ENCODE measurements at places on chromosomes 6 and 20.
A peak's percentile ranks its signal among the peaks of the same experiment; 100 is the strongest.

DNA sequence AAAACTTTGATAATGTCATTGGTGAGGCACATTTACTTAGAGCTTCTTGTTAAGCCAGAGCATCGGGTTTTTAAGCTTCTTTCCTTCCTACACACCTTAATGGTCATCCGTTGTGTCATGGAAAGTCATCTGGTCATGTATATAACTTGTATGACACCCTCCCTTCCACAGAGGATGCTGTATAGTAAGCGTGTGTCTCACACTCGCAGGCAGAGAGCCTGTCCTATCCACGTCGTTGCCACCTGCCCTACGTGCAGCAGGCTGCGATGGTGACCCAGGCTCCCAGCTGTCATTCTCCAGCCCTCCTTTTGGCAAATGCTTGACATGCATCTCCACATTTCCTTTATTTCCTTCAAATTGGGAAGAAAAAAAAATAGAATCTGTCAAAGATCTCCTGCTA, 85.6 kb downstream of the MYB start:
- no peaks in the 10 kb centered on the region for H3K27me3 ChIP-seq
- H3K27ac ChIP-seq, result no peak overlapping the region
- H3K36me3 ChIP-seq, result no peaks in the 10 kb centered on the region
- no peak overlapping the region for H3K4me3 ChIP-seq
- no peak for DNase-seq

DNA sequence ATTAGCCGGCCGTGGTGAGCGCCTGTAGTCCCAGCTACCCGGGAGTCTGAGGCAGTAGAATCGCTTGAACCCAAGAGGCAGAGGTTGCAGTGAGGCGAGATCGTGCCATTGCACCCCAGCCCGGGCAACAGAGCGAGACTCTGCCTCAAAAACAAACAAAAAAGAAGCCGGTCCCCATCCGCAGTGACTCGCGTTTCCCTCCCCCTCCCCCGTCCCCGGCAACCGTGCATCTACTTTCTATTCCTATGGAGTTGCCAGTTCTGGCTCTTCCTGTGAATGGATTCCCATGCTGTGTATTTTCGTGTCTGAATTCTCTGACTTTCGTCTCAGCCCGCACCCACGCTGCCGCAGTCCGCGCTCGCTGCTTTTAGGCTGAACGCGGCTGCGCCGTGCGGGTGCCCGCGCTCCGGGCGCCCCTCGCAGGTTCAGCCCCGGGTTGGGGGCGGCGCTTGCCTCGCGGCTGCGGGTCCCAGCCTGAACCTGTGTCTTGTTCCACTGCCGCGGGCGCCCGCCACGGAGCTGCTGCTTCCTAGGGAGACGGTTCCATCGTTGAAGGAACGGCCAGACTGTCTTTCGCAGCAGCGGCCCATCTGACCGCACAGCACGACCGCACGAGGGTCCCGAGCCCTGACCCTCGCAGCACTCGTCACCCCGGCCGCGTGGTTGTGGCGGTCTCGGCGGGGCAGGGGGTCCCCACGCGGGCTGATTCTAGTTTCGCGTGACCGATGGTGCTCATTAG, 1.1 kb upstream of the MRGBP start:
- H3K36me3 ChIP-seq, result peaks cover 30% of the 10 kb centered on the region
- peak overlapping the region; percentile 99 for H3K27ac ChIP-seq
- DNase-seq, result peak; percentile 42

- H3K27ac ChIP-seq, result no peak overlapping the region
- H3K4me1 ChIP-seq, result peaks cover 14% of the 10 kb centered on the region
- no peaks in the 10 kb centered on the region for H3K36me3 ChIP-seq
- no peak for DNase-seq
- H3K27me3 ChIP-seq, result no peaks in the 10 kb centered on the region
Observed at GRCh38 chr6:137188855-137189254, 15.4 kb upstream of the IL22RA2 start.

DNA sequence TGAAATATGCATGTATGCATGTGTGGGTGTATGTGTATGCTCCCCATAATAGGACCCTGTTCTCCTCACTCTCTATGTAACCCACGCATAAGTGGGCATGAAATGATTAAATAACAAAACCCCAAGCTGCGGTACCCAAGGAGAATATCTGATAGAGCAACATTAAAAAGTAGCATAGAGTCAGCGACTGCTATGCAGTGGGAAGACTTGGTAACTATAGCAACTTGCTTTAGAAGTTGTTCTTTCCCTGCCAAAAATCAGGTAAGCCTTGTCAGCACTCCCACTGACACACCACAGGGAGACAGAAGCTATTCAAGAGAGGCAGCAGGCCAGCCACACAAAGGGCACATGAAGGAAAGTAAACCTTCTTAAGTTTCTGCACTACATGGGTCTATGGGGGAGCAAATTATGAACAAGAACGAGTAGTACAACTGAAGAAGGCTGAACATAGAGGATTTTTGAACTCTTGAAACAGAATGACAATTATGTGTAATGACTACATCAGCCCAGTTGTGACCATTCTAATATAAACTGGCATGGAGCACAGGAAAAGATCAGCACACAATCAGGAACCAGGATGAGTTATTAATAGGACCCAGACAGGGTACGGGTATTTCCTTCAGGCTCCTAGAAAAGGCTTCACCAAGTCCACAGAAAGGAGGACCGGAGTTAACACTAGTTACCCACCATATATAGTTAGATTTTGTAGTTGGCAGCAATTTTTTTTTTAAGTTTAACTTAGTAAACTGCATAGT, 89.9 kb downstream of the GPR6 start:
- H3K27ac ChIP-seq, result no peak overlapping the region
- no peak overlapping the region for H3K4me3 ChIP-seq
- no peaks in the 10 kb centered on the region for H3K27me3 ChIP-seq
- no peaks in the 10 kb centered on the region for H3K4me1 ChIP-seq
- no peaks in the 10 kb centered on the region for H3K36me3 ChIP-seq

DNA sequence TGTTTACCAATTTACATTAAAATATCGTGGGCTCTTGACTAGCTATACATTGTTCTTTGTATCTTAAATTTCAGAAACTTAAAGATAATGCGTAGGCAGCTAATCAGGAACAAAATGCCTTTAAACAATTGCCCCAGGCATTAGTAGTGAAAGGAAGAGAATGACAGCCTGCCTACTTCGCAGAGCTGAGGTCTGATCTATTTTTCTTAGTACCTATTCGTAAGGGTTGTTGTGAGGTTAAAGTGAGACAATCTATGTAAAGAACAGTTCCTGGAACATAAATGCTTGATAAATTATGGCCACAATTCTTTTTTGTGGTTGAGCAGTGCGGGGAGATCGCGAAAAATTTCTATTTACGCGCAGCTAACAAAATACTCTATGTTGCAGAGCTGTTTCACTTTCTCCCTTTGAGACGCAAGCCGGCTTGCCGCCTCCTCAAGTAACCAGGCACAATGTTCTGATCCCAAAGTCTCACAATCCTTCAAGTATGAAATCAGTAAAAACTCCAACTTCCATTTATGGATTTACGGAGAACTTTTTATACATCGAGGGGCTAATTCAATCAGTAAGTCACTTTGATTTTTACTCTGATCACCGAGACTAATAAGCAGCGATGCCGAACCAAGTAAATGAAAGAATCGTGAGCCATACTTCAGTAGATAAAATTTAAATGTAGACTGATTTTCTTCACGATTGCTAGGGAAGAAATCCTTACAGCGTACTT, 878 bp upstream of the PNRC1 start:
- peak overlapping the region; percentile 100 for H3K27ac ChIP-seq
- H3K4me1 ChIP-seq, result peaks cover 5% of the 10 kb centered on the region
- no peaks in the 10 kb centered on the region for H3K27me3 ChIP-seq
- peak overlapping the region; percentile 64 for H3K4me3 ChIP-seq

DNA sequence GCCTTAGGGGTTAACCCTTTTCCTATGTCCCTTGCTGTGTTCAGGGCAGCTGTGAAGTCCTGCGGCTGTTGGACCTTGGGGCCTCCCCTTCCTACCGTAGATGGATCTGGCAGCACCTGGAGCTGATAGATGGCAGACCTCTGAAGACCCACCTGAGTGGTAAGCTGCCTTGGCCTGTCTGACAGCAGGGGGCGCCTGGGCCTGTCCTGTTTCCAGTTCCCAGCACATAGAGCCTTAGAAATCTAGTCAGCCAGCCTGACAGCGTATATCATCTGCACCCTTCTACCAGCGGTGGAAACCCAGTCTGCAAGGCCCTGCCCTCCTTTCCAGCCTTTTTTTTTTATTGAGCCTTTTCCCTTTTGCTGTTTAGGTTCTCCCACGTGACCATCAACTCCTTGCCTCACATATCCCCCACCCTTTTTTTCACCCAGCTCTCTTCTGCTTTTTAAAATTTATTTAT, 26.6 kb downstream of the CNBD2 start:
- H3K36me3 ChIP-seq, result no peaks in the 10 kb centered on the region
- H3K27me3 ChIP-seq, result no peaks in the 10 kb centered on the region
- peak; percentile 83 for DNase-seq
- H3K27ac ChIP-seq, result no peak overlapping the region
- no peak overlapping the region for H3K4me3 ChIP-seq

- H3K27ac ChIP-seq, result no peak overlapping the region
- no peaks in the 10 kb centered on the region for H3K4me1 ChIP-seq
- no peaks in the 10 kb centered on the region for H3K36me3 ChIP-seq
- no peaks in the 10 kb centered on the region for H3K27me3 ChIP-seq
Observed at GRCh38 chr6:150297327-150298029, 71.3 kb upstream of the IYD start.

DNA sequence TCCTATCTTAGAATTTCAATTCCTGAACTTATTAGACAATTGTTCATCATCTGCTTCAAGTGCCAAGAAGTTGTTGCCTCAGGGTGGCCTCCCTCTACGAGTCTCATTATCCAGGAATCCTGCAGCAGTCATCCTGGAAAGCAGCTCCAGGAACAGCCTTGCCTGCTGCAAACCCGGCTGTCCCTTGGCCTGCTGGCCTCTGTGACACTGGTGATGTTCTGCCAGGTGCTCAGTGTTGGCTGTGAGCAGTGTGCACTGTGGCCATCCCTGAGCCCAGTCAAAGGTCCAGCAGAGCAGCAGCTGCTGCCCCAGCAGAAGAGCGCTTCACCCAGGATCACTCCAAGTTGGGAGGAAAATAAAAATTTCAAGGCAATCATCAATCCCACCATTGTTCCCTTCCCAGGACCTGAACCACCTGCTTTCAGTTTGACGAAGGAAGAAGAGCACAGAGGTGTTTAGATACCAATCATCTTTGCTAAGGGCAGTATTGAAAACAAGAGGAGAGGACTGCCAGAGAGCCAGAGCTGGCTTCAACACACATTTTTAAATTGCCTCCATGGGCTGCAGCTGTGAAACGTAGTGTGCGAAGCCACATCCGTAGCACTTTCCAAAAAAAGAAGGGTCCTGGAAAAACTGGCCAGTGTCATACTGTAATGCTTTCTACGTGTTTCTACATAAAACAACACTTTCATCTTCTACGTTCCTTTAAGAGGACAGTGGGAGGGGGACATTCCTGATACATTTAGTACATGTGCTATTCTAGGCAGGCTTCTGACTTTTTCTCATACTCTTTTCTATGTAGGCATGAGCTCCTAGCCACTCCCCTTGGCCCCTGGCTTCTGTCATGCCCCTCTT, 7.2 kb upstream of the FAM50B start:
- H3K27ac ChIP-seq, result no peak overlapping the region
- H3K4me1 ChIP-seq, result no peaks in the 10 kb centered on the region
- H3K36me3 ChIP-seq, result no peaks in the 10 kb centered on the region
- no peaks in the 10 kb centered on the region for H3K27me3 ChIP-seq

DNA sequence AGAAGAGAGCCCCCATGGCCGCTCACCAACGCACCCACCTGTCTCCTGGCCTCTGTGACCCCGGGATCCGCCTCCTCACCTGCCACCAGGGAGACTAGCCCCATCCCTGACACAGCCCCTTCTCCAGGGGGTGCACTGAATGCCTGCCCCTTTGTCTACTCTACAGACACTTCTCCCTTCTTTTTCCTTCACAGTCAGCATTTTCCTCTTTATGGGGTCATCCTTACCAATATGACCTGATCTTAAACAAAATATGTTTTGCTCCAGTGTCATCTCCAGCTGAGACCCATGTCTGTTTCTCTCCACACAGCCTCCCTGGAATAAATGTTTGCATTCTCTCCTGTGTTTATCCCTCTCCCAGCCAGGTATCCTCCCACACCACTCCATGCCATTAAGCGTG, 14.6 kb upstream of the CCR6 start:
- DNase-seq, result no peak
- H3K4me1 ChIP-seq, result no peaks in the 10 kb centered on the region
- H3K27ac ChIP-seq, result no peak overlapping the region
- H3K4me3 ChIP-seq, result no peak overlapping the region
- H3K36me3 ChIP-seq, result no peaks in the 10 kb centered on the region

- DNase-seq, result no peak
- H3K27ac ChIP-seq, result no peak overlapping the region
- H3K4me1 ChIP-seq, result no peaks in the 10 kb centered on the region
- H3K4me3 ChIP-seq, result no peak overlapping the region
- H3K27me3 ChIP-seq, result peaks cover 48% of the 10 kb centered on the region
Observed at GRCh38 chr20:51087266-51087665, 64.4 kb upstream of the KCNG1 start.

- DNase-seq, result no peak
- no peaks in the 10 kb centered on the region for H3K36me3 ChIP-seq
- no peak overlapping the region for H3K27ac ChIP-seq
- peaks cover 15% of the 10 kb centered on the region for H3K4me1 ChIP-seq
- no peak overlapping the region for H3K4me3 ChIP-seq
Observed at GRCh38 chr6:53295176-53295575, 53.6 kb downstream of the ELOVL5 start.

DNA sequence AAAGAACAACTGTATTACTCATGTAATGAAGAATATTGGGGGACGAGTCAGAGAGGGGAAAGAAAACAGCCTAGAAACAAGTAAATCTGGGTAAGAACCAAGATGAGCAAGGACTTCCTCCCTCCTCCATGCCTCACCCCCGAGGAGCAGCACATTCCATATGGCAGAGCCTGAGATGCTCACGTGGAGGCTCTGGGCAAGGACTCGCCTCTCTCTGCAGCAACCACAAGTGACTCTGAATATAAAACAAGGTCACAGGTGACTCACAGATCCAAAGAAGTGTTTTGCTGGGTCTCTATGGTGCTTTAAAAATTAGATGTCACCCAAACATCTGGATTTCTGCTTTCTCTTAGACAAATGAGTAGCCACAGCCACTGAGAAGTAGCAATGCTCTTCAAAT, 453.0 kb upstream of the SULF2 start:
- no peak overlapping the region for H3K4me3 ChIP-seq
- DNase-seq, result no peak
- no peaks in the 10 kb centered on the region for H3K27me3 ChIP-seq
- H3K36me3 ChIP-seq, result no peaks in the 10 kb centered on the region
- H3K4me1 ChIP-seq, result no peaks in the 10 kb centered on the region

GRCh38 chr6:128885381-128885780, 2.4 kb downstream of the LAMA2 start:
- no peaks in the 10 kb centered on the region for H3K4me1 ChIP-seq
- no peaks in the 10 kb centered on the region for H3K27me3 ChIP-seq
- peak overlapping the region; percentile 59 for H3K4me3 ChIP-seq
- H3K27ac ChIP-seq, result peak overlapping the region; percentile 92

All from tibial nerve (tissue), 4 donors.